Femur (tissue), 1 donor: ENCODE measurements at places on chromosomes 12 and 14.

DNA sequence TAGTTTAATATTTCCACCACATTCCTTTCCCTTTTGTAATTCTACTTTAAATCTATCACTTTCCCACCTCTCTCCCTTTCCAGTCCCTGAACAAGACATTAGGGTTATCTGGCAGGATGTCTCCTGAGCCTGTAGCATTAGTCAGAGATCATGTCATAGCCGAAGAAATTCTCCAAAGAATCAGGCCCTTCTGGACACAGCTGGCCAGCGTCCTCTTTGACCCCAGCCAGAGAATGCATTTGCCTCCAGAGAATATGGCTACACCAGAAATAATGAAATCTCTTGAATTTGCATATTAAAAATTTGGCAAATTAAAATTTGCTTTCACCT lies 56.7 kb downstream of the NTF3 start:
- no peak for DNase-seq

DNA sequence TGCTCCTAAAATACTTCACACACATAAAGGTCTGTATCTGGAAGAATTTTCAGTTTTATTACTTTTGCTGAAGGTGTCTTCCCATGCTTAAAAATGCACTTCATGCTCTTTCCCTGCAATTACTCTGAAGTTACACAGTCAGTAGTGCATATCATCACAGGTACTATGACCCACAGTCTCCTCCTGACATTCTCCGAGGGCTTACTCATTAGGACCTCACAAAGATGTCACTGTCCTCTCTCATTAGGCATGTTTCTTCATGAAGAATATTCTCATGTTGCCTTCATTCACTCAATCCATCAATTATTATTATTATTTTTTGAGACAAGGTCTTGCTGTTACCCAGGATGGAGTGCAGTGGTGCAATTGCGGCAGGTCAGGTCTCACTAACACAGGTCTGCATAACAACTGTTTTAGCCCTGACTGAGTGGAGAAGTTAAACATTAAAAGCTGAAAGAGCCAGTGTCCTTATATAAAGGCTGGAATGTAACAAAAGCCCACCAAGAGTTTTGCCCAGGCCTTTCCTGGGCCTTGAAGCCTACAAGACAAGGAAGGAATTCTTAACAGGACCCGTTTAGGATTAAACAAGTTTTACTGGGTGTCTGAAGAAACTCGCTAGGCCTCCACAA lies 119.5 kb upstream of the WSCD2 start:
- no peak for DNase-seq

DNA sequence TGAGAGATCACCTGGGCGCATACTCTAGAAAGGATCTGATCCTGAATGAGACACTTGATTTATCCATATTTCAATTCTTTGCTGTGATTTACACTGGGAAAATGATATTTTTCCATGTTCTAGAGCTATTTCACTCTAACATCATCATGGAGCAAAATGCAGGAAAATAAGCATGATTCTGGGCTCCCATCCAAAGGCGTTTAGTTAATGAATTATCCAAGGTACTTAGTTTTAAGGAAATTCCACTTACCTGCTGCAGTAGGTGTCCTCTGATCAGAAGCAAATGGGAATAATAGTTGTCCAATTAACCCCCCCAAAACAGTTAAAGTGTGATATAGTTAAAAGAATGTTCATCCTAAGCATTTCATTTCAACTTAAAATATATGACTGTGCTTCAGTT lies 204.5 kb upstream of the PRKD1 start:
- DNase-seq: no peak

GRCh38 chr12:32533971-32534590 lies 134.7 kb downstream of the FGD4 start:
- DNase-seq: peak; percentile 45

DNA sequence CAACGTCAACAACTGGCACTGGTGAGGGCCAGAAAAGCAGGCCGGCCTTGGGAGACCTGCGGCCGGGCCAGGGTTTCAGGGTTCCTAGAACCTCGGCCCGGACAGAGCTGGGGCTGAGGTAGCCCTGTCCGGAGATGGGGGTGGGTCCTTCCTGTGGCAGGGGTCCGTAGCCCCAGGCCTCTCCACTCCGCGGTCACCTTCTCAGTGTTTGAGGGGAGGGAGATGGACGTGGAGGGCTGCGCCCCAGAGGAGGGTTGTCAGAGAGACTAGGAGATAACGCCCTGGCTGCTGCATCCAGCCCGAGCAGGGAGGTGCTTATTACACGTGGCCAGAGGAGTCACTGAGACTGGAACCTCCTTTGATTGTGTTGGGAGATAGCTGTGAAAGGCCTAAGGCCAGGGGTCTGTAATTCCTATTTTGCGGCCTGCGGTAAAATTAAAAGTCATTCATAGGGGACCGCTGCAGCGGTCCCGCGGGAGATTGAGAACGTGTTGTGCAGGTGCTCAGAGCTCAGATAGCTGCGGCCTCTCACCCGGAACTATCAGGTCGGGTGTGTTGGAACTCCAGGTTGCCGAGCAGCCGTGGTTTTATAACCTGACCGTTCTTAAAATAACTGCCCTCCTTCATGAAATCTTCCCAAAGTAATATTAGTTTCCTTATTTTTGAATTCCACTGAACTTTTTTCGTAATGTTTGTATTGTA lies 507 bp downstream of the AHSA1 start:
- peak; percentile 42 for DNase-seq

DNA sequence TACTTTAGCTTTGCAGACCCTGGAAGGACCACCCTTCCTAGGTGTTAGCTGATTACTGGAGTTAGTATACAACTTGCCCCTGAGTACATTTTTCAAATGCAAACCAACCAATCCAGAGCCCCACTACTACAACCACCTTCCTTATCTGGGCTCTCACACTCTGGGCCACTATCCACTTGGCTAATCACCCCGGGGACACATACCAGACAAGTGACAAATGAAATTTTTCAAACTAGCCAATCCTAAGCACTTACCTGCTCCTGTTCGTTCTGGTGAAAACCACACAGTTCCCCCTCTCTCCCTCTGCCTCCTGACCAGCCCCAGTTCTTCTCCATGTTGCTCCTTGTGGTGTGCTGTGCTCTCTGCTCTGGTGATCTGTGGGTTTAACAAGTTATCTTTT lies 140.4 kb downstream of the CNTN1 start:
- no peak for DNase-seq

DNA sequence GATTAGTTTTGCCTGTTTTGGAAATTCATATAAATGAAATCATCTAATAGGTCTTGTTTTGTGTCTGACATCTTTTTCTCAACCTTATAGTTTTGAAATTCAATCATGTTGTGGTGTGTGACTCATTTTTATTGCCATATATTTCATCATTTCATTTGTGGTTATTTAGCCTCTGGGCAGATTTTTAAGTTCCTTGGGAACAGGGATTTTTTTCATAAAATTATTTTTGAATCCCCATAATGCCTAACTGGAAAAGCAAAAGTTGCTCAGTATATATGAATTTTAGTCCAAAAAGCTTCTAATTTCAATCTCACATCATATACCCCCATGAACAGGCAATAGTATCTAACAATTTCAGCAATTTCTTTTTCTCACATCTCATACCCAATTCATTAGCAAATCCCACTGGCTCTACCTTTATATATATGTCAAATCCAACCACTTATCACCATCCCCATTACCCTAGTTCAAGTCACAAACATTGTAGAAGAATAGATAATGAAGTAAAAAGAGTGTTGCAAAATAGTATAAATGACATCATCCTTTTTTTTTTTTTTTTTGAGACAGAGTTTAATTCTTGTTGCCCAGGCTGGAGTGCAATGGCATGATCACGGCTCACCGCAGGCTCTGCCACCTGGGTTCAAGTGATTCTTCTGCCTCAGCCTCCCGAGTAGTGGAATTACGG lies 2.6 kb upstream of the OR6J1 start:
- DNase-seq: no peak

DNA sequence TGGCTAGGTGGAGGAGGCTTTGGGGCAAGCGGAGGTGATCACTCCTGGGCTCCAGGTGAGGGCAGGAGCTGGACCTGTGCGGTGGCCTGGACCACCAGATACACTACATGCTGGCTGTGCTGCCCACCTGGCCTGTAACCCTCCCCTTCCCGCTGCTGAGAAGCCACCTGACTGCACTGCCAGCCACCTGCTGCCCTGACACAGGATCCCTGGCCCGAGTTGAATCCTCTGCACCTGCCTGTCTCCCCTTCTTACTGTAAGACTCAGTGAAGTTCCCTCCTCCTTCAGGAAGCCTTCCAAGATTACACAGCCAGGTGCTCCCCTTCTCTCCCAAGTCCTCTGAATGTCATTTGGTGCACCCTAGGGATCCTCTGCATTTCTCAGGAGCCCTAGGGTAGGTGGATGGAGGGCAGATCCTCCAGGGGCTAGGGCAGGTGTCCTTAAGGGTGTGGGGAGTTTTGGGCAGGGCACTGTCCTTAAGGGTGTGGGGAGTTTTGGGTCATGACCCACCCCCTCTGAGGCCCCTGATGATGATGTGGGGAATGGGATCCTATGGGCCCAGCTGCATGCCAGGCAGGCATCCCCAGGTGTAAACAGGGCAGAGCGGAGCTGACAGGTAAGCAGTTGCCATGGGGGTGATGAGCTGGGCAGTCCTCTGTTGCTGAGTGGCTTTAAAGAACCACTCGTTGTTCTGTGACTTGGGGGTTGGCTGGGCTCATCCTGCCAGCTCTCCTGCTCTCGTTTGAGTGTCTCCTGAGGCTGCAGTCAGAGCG lies 6.7 kb upstream of the MTA1 start:
- no peak for DNase-seq

- DNase-seq: no peak
Observed at GRCh38 chr14:76927971-76928700, 100.4 kb downstream of the IRF2BPL start.

DNA sequence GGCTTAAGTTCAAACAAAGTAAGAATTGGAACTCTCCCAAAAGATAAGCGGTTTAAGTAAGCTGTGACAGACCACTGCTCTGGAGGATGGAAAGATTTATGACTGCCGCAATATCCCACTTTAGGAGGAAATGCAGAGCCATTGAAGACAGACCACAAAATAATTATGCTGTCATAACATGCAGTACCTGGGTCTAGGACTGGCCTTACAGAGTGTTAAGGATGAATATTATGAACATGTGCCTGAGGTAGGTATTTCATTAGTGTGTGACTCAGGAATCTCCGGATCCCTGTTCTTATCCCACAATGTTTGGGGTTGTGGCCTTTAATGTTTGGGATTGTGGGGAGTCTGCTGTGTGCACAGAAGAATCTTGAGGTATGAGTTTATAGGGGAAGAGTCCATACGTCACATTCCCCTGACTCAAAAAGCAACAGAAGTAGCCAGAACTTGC lies 114.9 kb downstream of the SAMD4A start:
- no peak for DNase-seq

GRCh38 chr12:32146074-32146873 lies 39.6 kb downstream of the BICD1 start:
- DNase-seq: no peak

DNA sequence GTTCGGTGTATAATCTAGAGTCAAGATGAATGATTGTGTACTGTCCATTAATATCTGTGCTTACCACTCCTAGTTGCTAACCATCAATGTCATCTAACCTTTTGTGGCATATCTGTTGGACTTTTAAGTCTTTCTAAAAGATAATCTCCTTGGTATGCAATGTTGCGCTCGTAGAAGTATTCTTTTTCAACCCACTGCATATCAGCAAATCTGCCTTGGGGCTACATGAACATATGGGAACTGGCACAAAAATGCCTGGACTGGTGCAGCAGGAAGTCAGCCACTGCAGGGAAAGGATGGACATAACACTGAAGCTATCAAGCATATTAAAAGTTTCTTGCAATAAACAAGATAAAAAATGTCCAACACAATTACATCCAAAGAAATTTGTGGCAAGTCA lies 124.3 kb upstream of the SLC38A4 start:
- no peak for DNase-seq

GRCh38 chr12:2654741-2655140 lies 140.0 kb upstream of the FKBP4 start:
- DNase-seq: no peak

DNA sequence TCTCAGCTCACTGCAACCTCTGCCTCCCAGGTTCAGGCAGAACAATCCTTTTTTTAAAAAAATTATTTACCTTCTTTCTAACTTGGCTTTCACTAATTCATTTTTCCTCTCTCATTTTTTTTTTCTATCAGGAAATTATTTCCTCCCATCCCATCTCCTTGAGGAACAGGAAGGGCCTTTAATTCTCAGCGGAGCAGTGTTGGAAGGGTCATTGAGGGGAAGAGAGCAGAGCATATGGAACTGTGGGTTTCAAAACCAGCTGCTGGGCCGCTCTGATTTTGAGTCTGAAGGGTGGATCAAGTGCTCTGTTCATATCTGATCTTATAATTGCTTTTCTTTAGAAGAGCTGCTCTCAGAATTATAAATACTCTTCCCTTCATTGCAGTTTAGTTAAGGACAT lies 29.0 kb downstream of the NUBPL start:
- DNase-seq: no peak

- no peak for DNase-seq
Observed at GRCh38 chr14:34943506-34943905, 39.3 kb upstream of the SRP54 start.
